ENCODE measurements at places on chromosomes 3 and 15.

DNA sequence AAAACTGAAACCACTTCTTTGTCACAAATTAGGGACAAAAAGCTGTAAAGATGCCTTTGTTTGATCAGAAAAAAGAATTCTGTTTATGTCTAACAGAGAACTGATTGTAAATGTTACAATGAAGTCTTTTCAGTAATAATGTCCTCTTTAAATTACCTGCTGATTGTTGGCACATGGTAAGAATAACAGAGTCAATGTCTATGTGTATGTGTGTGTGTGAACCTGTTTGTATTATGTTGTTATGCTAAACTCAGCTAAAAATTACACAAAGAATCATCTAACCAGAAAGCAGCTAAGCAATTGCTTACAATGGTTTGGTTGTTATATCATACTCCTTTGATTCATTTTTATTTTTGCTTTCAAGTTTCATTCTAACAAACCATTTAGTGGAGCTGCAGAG, 159.1 kb upstream of the PDZRN3 start:
- no peak for DNase-seq

GRCh38 chr3:138367911-138368310, 19.5 kb downstream of the MRAS start:
- peak; percentile 59 for DNase-seq

- no peak for DNase-seq
Observed at GRCh38 chr3:146166826-146167225, 5.8 kb upstream of the PLOD2 start.

- DNase-seq, result peak; percentile 8
Observed at GRCh38 chr3:46858456-46858855, 4.8 kb downstream of the MYL3 start.

DNA sequence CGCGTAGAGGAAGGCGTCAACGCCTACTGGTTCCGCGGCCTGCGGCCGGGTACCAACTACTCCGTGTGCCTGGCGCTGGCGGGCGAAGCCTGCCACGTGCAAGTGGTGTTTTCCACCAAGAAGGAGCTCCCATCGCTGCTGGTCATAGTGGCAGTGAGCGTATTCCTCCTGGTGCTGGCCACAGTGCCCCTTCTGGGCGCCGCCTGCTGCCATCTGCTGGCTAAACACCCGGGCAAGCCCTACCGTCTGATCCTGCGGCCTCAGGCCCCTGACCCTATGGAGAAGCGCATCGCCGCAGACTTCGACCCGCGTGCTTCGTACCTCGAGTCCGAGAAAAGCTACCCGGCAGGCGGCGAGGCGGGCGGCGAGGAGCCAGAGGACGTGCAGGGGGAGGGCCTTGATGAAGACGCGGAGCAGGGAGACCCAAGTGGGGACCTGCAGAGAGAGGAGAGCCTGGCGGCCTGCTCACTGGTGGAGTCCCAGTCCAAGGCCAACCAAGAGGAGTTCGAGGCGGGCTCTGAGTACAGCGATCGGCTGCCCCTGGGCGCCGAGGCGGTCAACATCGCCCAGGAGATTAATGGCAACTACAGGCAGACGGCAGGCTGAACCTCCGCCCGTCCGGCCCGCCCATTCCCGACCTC, 4.1 kb downstream of the ISLR2 start:
- DNase-seq, result peak; percentile 60

DNA sequence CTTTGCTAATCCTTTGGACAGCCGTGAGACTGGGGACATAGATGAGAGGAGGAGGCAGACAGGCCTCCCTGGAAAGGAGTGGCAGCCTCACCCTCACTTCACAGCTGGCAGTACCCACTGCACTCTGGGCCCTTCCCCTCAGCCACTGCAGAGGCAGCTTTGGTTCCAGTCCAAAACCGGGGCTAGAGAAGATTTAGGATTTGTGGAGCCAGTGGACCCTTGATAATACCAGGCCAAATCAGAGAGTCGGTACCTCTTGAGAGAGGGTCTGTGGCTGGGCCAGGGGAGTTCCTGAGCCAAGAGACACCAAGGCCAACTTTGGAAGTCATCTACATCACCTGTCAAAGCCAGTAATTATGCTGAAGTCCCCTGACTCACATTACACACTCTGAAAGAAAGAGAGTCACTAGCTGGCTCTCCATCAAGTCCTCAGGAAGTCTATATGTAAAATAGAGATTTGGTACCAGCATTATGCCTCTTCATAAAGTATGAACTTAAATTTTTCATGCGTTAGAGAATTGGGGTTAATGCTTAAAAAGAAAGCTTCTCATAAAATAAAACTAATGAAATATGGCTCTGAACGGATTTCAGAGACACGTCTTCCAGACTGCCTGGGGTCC, 244.1 kb upstream of the SEMA6D start:
- no peak for DNase-seq

DNA sequence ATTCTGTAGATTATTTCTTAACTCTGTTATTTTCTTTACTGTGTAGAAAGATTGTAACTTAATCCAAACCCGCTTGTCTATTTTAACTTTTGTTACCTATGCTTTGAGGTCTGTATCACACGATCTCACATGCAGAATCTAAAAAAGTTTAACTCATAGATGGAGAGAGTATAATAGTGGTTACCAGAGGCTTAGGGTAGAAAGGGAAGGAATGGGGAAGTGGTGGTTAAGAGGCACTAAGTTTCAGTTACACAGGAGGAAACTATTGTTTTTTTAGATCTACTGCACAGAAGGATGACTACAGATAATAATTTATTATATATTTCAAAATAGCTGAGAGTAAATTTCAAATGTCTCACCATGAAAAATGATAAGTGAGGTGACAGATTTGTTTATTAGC, 515.2 kb downstream of the RSL24D1 start:
- DNase-seq, result no peak

DNA sequence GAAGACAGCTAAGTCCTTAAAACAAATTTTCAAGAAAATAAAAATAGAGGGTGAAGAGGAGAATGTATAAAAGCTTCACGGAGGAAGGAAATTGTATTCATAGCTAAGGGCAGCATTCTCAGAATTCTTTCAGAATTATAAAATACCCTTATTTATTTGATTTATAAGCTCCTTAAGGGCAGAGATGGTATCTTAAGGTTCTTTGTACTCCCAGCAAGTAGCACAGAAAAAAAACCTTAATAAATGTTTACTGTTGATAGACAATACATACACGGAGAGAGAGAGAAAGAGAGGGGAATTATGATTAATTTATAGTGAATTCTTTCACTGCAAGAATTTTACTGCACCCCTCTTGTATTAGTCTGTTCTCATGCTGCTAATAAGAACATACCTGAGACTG, 375.6 kb upstream of the CCDC54 start:
- DNase-seq, result no peak

GRCh38 chr3:196609805-196610515, 29.5 kb upstream of the NRROS start:
- no peak for DNase-seq

DNA sequence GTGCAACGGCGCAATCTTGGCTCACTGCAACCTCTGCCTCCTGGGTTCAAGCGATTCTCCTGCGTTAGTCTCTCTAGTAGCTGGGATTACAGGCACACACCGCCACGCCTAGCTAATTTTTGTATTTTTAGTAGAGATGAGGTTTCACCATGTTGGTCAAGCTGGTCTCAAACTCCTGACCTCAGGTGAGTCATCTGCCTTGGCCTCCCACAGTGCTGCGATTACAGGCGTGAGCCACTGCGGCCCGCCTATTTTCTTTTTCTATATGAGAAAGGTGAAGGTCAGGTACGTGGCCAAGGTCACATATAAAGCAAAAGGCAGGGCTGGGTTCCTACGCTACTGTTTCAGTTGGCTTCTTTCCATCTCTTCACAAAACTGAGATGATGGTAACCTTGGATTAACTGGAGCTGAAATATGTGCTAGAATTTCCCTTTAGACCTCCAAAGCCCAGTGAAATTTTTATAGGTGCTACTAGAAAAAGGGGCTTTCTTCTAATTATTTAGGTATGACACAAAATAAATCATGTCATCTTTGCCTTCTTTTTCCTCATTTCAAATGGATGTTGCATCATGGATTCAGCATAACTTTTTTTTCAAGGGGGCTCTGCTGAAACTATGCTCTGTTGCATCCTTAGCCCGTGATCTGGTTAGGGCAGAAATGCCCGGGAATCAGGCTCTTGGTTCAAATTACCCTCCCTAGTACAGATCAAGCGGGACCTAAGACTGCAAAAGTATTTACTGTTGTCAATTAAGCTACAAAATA, 68.5 kb downstream of the MYO1E start:
- DNase-seq, result no peak

GRCh38 chr15:43134157-43134635, 810 bp downstream of the TMEM62 start:
- no peak for DNase-seq

DNA sequence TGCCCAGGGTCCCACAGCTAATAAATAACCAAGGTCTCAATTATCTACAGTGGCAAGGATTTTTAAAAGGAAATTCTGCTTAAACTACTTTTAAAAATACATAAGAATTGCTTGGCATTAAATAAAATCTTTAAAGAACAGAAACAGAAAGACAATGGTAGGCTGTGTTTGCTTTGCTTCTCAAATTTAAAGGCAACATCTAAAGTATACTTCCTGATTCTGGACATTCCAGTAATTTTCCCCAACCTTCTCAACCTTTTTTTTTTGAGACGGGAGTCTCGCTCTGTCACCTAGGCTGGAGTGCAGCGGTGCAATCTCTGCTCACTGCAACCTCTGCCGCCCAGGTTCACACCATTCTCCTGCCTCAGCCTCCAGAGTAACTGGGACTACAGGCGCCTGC, 5.3 kb downstream of the VPS13C start:
- no peak for DNase-seq

DNA sequence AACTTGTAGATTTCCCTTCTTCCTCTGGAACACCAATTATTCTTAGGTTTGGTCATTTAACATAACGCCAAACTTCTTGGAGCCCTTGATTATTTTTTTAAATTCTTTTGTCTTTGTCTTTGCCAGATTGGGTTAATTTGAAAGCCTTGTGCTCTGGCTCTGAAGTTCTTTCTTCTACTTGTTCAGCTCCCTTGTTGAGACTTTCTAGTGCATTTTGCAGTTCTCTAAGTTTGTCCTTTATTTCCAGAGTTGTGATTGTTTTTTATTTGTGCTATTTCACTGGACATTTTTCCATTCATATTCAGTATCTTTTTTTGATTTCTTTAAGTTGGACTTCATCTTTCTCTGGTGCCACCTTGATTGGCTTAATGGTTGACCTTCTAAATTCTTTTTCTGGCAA, 55.5 kb downstream of the TM2D3 start:
- no peak for DNase-seq

DNA sequence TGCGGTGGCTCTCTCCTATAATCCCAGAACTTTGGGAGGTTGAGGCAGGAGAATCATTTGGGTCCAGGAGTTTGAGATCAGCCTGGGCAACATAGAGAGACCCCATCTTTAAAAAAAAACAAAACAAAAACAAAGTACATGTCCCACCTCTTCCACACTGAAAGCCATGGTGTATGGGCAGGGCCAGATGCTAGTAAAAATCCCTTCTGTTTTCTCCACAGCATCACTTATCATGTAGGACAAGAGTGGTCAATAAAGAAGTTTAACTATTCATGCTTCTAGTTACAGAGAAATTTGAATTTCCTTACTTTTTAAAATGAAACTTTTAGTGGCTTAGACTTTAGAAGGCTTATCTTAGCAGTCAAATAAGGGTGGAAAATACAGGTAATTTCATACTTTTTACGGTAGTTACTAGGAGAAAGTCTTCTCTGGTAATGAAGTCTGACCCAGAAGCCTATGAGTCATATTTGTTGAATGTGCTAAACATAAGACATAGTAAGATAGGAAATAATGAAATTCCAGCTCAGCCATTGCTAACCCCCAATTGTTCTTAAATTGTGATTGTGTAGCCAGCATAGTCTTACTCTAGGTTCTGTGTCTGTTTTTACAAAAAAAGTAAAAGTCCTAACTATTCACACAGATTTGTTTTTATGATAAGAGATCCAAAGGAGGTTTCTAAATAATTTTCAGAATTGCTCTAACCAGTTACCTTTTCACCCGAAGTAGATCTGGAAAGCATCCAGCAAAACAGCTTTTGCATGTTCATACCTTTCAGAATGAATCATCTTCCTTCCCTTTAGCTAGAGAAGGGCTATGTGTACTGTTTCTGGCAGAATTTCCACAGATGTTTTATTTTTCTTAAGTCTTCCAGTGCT, 16.4 kb upstream of the ZNF609 start:
- no peak for DNase-seq

DNA sequence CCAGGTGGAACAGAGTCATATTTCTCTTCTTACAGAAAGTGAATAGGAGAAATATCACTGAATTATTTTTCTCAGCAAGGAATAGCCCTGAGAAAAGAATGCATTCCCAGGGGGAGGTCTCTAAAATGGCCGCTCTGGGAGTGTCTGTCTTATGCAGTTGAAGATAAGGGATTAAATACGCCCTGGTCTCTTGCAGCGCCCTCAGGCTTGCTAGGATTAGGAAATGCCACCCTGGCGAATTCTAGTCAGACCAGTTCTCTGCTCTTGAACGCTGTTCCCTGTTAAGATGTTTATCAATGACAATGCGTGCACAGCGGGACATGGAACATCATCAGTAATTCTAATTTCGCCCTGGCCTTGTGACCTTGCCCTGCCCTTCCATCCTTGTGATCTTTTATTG, 949.0 kb upstream of the SEMA6D start:
- DNase-seq, result no peak

Measured in testis (tissue), 5 donors.